ENCODE measurements at places on chromosomes 3 and 15.

DNA sequence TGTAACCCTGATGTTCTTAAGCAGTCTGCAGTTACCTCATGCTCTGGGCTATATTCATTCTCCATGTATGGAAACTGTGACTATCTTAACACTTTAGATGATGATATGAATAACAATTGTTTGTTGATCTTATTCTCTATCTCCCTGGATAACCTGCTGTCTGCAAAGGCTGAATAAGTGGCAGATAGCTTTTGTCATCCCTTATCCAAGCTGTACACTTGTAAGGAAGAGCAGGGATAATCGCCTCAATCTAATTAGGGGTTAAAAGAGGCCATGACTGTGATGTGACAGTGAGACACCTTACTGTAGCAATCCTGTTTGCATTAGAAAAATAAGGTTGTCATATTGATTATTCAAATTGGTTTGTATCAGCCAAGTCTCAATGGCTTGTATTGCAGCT is 123.9 kb downstream of the RSRC1 start:
- no peak for DNase-seq

DNA sequence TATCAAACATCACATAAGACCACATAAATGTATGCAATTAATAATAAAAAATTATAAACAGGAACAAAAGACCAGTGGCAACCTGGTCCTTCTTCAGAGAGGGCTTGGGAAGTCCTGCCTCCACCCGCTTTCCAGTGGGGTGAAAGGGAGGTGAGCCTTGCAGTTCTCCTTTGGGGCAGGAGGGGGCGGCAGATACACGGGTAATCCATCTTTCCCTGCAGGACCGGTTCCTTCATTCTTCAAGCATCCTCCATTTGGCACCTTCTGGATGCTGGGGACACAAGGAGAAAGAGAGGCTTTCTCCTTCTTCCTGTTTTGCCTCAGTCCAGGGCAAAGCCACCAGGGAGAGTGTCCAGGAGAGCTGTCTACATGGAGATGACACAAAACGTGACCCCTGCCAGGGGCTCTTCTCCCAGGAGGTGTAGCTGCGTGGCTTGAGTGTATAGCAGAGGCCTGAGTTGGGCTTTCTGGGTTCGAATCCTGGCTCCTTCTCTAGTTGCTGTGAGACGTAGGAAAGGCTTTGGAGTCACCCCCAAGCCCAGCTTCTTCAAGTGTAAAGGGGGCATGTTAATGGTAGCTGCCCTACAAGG is 23.2 kb downstream of the RPLP1 start:
- DNase-seq, result peak; percentile 78

GRCh38 chr3:58183221-58183620 is 27.6 kb downstream of the DNASE1L3 start:
- DNase-seq, result no peak

DNA sequence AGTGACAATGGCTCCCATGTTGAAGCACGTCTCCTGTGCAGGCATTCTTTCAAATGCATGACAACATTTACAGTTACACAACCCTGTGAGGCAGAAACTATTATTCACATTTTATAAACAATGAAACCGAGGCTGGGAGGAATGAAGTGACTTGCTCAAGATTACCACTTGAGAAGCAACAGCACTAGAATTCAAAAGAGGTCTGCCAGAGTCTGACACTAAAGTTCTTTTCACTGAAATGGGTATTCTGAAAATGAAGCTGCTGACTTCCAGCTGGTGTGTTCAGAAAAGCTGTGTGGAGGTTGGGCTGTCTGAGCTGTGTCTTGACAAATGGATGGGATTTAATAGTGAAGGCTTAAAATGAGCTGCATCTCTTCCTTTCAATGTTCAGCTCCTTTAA is 104.4 kb downstream of the THSD4 start:
- DNase-seq, result no peak

- DNase-seq, result no peak
Measured at GRCh38 chr15:56325186-56325585, 40.0 kb upstream of the TEX9 start.

GRCh38 chr3:186187401-186188275 is 78.7 kb upstream of the ETV5 start:
- no peak for DNase-seq

DNA sequence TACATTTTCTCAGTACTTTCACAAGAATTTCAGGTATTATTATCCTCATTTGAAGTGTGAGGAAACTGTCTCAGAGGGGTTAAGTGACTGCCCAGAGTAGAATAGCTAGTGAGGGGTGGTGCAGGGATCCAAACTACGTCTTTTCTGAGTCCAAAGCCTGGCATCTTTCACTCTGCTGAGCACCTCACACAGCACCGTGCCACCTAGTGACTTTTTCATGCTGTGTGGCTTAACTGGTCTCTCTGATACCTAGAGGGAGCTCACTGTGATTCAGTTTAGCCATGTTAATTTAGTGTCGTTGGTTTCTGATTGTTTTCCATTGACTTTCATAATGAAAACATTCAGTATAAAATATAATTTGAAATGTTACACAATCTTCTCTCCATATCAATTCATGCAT is 91.4 kb upstream of the NLGN1 start:
- no peak for DNase-seq

Measured in activated T-cell treated with anti-CD3 and anti-CD28 coated beads, Interleukin-2, amount 50 U/mL, for 1 hour (primary cell).